GM19239 (cell line): ENCODE measurements at places on chromosomes 16 and 17.

DNA sequence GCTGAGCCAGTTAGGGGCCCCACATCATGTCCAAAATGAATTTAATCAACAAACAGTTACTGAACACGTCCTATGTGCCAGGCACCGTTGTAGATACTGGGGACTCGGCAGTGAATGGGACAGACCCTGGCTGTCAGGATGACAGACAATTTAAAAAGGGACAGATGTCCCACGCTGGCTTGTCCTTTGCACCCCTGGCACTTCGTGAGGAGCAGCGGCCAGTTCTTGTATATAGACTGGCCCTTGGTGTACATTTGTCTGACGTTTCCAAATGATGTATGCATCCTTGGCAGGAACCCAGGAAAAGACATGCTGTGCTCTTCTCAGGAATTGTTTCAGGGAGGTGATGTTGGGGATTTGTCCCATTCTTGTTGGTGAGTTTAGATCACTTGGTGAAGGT is 21.1 kb downstream of the IL4R start:
- DNase-seq, result no peak

GRCh38 chr17:1192911-1193699 is 13.3 kb upstream of the ABR start:
- no peak for DNase-seq

GRCh38 chr17:76026714-76027158 is 370 bp downstream of the EVPL start:
- no peak for DNase-seq

GRCh38 chr16:85152414-85153030 is 40.2 kb upstream of the CIBAR2 start:
- DNase-seq, result no peak

- no peak for DNase-seq
These were observed 4.6 kb downstream of the PYCR1 start for GRCh38 chr17:81932333-81932983.

- no peak for DNase-seq
These were observed 45.5 kb downstream of the PEMT start for GRCh38 chr17:17545984-17546383.

DNA sequence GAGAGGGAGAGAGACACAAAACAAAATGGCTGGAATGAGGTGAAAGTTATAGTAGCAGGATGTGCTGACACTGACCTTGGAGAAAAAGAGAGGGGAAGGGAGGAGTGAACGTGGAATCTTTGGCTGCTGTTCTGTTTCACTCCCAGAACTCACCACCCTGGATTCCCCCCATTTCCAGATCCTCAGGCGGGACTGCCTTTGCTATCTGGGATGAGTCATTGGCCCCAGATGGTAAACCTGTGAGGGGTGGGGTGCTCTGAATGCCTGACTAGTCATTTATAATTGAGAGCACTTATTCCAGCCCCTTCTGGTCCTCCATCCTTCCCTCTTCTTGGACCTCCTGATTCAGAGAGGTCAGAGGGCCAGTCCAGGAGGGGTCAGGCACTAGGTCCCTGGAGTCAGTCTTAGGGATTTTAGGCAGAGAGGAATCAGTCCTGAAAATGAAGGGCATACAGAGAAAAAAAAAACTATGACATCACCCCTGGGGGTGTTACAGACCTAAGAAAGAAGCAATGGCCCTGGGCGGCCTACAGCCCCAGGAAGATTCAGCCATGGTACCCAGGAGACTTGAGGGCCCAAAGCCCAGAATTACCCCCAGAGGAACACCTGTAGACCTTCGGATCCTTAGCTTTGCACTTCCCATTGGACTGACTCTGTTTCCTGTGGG is 2.2 kb upstream of the ZG16 start:
- DNase-seq, result no peak

- no peak for DNase-seq
These were observed 28.7 kb downstream of the ARHGAP27 start for GRCh38 chr17:45403906-45404490.

- DNase-seq, result no peak
These were observed 75.0 kb downstream of the MGAT5B start for GRCh38 chr17:76943202-76943601.
